ENCODE measurements at places on chromosomes 7 and 10.

GRCh38 chr7:106111655-106112117 is 426 bp downstream of the SYPL1 start:
- peak; percentile 39 for DNase-seq

DNA sequence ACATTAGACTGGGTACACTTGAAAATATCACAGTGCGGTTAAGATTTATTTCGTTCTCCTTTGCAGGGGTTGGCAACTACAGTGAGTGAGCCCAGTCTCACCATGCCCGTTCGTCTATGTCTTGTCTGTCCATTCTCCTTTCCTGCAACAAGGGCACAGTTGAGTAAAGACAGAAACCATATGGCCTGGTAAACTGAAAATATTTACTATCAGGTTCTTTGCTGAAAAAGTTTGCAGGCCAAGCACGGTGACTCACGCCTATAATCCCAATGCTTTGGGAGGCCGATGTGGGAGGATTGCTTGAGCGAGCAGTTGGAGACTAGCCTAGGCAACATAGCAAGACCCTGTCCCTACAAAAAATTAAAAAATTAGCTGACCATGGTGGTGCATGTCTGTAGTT is 11.4 kb upstream of the KCTD7 start:
- no peak for DNase-seq

DNA sequence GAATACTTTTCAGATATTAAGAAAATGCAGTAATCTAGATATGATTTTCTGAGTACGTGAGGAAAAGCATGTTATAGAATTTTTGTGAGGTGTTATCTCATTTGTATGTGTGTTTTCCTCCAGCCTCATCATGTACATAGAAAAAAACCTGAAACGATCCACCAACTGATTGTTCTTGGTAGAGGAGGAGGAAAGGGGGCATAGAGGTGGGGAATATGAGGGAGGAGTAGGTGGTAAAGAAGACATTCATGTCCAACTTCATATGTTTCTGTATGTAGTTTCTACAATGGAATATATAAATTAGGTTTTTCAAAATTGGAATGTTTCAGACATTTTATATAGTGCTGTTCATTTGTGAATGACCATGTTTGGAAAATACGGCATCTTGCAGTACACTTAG is 109.4 kb downstream of the TRIM24 start:
- no peak for DNase-seq

- DNase-seq = no peak
Observed at GRCh38 chr10:114708717-114709335, 50.8 kb upstream of the ABLIM1 start.

DNA sequence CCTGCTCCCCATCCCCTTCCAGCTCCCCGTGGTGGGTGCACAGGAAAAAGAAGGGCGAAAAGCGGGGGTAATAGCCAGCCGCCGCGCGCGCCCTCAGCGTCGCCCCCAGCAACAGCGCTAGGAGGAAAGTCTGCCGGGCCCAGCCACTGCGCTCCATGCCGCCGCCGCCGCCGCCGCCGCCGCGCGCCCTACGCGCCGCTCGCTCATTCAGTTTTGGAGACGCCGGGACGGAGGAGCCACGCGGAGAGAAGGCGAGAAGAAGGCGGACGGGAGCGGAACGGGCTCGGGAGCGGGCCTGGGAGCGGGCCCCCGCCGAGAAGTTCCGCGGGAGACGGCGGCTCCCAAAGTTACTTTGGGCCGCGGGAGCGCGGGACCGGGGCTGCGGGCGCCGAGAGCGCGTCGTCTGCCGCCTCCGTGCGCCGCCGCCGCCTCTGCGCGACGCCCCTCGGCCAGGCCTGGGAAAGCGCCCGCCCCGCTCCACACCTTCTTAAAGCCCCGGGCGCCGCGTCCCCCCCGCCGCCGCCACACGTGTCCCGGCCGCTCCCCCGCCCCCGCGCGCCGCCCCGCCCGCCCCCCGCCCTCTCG is at the start of gene RELN:
Gene RELN (minus strand): TSS at position 459 of the 585 bp plus-strand sequence. CDS start 302 bp downstream, at position 157.
- peak; percentile 45 for DNase-seq

- DNase-seq = peak; percentile 85
Observed at GRCh38 chr10:114384181-114384580, 20.1 kb downstream of the AFAP1L2 start.

GRCh38 chr10:43785252-43785651 is 136.6 kb upstream of the ZNF32 start:
- DNase-seq = no peak

GRCh38 chr10:57249615-57250281 is 888.7 kb upstream of the ZWINT start:
- DNase-seq = no peak

DNA sequence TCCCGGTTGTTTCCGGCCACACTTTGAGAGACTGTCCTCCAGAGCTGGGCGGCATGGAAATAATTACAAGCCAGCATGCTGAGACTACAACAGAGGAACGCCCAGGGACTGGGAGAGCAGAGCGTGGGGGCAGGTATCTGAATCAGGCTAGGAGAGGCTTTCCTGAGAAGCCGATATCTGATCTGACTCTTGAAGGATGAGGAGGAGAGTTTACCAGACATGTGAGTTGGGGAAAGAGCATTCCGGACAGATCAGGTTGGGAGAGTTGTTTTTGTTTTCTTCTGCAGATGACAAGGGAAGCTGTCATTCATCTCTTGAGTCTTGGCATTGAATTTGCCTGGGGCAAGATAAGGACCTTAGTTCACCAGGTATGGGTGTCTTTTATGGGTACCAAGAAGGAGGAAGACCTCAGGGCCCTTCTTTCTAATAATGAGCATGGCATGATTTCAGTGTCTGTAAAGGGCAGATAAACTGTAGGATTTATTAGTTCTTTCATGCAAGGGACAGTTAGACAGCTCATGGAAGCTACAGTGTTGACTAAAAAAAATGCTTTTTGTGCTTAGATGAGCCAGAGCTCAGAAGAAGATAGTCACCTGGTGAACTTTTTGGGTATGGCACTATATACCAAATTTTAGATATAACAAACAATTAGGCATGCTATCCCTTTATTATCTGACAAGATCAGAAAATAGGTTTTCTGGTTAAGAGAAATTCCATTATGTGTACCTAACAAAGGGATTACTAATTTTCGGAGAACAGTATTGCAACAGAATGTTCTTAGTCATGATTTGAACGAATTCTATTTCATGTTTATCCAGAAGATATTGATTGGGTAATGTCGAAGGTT is 36.2 kb downstream of the WBP1L start:
- DNase-seq = no peak

DNA sequence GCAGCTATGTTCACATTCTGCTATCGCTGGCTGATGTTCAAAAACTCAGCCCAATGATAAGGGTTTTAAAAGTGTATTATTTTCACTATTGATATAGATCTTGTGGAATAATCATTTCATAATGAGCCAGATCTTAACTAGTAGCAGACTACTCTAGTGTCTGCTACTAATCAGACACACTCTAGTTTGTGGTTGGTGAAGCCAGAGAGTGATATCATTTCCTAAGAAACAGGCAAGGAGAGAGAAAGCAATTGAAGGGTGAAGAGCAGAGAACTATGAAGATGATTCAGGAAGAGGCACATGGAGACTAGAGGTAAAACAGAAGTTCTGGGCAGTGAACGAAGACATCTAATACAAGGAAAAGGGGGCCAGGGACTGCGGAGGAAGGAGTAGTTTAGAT is 58.2 kb upstream of the BET1 start:
- no peak for DNase-seq

DNA sequence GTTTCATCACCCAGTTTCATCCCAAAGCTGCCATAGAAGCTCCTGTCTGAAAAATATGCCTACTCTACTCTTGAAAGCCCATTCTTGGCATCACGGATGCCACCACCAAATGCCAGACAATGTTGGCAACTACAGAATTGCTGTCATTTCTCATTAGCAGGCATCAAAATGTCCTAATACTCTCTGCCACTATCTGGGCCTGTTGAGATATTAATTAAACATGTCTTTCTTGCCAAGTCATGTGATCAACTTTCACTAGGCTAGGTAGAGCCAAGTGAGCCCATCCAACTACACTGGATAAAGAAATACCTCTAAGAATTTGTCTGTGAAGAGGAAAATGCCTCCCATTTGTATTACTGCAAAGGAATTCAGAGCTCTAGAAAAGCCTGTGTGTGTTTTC is 1093.3 kb upstream of the C7orf33 start:
- DNase-seq = no peak

DNA sequence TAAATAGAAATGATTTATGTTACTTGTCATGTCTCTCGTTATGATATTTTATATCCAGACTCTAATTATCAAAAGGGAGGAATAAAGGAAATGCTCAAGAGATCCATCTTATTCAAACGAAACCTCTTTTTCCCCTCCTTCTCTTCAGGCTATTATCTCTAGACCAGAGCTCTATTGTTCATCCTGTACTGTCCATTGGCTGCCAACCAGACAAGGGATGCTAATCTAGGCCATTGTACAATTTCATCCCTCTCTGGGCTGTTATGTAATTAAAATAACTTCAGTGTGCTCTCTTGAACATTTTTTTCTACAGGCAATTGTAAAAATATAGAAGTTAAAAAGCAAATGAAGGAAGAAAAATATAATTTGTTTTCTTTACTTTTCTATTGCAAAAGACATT is 220.4 kb downstream of the HDAC9 start:
- no peak for DNase-seq

GRCh38 chr7:2522780-2523433 is 3.3 kb downstream of the LFNG start:
- DNase-seq = no peak

DNA sequence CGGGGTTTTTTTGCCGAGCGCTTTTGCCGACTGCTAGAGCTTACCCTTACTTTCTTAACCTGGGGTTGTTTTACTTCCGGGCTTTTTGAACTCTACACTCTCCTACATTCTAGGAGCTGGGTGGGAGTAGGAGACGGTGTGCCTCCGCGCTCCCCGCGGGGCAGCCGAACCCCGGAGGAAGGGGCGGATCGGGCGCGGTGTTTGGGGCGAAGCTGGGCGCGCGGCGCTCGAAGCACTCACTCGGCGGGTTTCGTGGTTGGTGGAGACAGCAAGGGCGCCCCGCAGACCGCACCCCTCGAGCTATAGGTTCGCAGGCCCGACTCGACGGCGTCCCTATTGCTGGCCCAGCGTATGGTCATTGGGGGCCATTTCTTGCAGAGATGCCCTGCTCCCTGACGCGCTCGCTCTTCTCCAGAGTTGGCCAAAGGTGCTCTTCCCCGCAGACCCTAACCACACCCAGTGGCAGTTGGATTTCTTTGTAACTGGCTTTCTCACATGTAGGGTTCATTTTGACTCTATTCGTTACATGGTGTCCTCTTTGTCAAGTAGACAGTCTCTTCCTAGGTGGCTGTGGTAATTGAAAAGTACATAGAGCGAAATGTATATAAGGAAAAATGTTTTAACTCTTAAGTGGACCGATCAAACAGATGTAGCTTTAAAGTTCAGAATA is 364 bp downstream of the ZNF518A start:
- no peak for DNase-seq

DNA sequence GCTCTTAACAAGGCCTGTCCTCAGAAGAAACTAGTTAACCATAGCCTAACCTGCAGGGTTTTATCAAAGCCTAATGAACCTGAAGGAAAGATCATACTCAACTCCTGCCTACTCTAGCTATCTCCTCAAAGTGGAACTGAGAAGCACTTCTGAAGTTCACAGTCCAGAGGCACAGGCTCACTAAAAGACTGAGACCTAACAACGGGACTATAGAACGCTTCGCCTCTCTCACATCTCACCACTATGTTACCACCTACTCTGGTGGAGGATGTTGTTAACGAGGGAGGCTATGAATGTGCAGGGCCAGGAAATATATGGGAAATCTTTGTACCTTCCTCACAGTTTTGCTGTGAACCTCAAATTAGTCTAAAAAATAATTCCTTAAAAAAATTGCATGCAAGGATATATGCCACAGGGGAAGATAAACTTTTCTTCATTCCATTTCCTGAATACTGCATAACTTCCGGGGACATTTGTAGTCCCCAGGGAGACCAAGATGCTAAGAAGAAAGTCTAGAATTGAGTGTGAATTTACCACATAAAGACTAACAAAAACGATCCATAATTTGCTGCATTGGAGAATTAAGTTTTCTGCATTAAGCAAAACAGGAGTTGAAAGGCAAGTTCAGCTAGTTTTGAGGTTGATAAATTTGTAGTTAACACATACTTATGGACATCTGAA is 21.6 kb downstream of the LIPJ start:
- no peak for DNase-seq

DNA sequence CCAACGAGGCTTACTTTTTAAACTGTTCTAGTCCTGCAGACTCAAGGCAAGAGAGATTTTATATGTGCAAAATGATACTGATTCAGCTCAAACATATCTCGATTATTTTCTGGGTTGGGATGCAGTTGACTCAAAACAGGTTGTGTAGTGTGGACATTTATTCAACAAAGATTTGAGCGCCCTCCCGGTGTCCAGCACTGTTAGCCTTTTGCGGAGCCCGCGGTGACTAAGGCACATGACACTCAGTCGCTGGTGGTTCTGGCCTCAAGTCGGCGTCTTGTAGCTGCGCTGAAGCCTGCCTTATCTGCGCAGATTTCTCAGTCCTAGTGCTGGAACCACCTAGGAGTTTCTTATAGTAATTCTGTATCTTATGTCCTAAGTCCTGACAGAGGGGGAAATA is 938 bp upstream of the CADPS2 start:
- DNase-seq = peak; percentile 61

DNA sequence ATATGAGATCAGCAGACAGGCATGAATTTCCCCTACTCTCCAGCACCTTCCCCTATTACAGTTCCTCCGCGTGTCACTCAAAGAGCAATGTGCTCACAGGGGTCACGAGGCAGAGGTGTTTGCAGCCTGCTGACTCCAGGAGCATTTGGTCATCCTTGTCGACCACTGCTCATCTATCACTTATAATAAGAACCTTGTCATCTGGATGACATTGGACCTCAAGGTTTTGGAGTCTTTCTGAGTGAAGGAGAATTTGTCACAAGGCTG is 32.9 kb upstream of the PLPP4 start:
- no peak for DNase-seq

DNA sequence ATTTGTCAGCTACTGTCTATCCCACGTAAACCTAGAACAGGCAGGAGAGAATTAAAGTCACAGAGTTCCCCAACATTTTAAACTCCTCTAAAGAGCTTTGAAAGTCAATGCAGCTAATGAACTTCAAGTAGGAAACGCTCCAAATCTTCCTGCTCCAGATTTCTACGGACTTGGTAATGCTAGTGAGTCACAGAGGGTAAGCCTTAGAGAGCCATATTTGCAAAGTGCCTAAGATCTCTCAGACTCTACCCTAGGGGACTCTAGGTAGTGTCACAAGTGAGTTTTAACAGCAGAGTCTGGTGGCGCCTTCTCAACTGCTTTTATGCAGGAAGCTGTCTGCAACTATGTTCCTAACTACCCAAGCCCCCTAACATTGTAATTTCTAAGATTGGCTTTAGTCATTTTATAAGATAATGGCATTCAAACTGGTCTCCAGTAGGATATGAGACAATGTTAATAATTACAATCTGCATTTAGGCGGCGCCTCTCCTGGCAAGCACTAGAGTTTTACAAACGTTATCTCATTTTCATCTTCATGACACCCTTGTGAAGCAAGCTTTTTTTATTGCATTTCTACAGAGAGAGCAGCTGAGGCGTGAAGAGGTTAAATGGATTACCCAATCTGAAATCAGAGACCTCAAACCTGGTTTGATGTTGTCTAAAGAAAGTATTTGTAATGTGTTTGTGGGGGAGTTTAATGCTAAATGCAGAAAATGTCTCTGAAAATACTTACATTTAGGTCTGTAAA is 22.0 kb upstream of the FZD1 start:
- no peak for DNase-seq

Data from spinal cord (tissue), 10 donors.